ENCODE measurements at places on chromosomes 2 and 18.

GRCh38 chr2:17604050-17604449, 63.6 kb downstream of the VSNL1 start:
- DNase-seq = no peak

DNA sequence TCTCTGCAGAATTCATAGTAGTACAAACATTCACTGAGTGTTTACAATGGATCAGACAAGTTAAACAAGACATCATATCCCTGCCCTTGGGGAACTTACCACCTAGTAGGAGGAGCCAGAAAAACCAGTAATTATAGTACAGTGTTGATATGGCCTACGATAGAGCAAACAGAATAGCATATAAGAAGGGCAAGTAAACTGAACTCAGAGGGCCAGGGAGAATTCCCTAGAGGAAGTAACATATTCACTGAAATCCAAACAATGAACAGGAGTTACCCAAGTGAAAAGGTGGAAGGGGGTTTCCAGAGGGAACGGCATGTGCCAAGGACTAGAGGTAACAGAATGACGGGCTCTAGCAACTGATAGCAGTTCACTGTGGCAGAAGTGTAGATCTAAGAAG, 34.1 kb downstream of the NHEJ1 start:
- DNase-seq = no peak

- no peak for DNase-seq
These were observed 132.8 kb downstream of the TTC27 start for GRCh38 chr2:32760628-32761027.

- DNase-seq = no peak
These were observed 162.2 kb upstream of the TWIST2 start for GRCh38 chr2:238685713-238686112.

GRCh38 chr2:204496779-204497178, 48.5 kb upstream of the PARD3B start:
- no peak for DNase-seq

DNA sequence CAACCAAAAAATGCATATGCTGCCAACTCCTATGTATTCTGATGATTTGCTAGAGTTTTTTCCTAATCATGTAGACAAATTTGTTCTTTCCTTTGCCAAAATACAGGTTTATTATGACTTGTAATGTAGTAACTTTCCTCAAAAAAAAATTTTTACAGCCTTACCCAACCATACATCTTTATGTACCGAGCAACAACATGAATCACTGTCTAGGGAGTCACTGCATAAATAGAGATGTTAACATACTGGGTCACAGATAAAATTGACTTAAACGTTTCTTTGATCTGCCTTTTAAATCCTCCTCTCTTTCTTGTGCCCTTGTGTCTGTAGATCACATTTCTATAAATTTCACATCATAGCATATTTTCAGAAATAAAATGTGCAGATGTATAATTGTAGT, 143.6 kb downstream of the MBD2 start:
- no peak for DNase-seq

DNA sequence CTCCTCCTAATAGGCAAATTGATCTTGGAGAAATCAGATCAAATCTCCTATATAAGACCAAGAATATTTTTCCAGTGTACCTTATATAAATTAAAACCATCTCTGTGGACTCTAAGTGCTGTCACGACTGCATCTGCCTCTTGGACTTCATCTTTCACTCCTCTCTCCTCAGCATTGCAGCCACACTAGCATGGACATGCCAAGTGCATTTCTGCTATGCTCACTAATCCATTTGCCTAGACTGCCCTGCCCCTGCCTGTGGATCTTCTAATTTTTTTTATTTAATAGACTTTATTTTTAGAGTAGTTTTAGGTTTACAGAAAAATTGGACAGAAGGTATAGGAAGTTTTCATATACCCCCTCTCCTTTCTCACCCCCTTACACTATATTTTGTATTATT, 146.7 kb upstream of the VWC2L start:
- no peak for DNase-seq

- DNase-seq = no peak
These were observed 80.0 kb upstream of the TMEM200C start for GRCh38 chr18:5975111-5976002.

DNA sequence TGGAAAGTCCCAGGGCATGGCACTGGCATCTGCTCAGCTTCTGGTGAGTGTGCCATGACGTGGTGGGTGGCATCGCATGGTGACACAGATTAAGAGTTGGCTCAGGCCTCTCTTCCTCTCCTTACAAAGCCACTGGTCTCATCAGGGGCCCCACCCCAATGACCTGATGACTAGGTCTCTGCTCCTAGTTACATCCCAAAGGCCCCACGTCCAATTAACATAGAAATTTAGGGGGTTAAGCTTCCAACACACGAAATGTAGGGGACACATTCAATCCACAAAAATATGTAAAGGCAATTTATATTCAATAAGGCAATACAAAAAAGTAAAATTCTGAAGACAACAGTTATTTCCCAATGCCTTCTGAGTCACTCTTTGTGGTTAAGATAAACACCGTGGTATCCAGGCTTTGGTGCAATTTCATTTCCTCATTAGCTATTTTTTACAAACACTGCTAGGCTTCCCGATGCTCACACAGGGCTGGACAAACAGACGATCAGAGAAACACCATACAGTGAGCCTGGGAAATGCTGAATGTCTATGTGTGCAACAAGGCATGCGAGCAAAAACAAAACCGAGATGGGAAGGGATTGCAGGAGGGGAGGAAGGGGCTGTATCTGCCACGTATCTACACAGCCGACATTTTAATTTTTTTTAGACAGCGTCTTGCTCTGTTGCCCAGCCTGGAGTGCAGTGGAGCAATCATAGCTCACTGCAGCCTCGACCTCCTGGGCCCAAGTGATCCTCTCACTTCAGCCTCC, 67.2 kb downstream of the MBP start:
- no peak for DNase-seq

- peak; percentile 73 for DNase-seq
These were observed 882 bp downstream of the ZBTB14 start for GRCh38 chr18:5294457-5295230.

GRCh38 chr2:169363560-169364150, 1.3 kb upstream of the LRP2 start:
- peak; percentile 79 for DNase-seq

DNA sequence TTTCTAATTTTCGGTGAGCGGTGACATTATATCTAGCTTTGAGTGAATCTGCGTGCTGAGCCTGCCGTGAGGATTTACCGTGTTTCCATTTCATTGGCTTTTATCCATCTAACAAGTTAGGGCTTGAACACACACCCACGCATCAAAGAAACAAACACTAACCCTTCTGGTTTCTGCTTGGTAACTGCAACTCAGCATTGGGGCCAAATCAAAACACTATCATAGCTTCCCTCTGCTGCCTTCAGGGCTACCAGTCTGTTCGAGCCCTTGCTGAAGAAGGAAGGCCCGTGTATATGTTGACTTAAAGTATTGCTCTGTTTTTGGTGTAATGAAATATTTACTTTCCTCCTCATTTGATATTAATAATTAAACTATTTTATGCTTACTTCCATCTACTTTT, 227.2 kb downstream of the PHLPP1 start:
- no peak for DNase-seq

DNA sequence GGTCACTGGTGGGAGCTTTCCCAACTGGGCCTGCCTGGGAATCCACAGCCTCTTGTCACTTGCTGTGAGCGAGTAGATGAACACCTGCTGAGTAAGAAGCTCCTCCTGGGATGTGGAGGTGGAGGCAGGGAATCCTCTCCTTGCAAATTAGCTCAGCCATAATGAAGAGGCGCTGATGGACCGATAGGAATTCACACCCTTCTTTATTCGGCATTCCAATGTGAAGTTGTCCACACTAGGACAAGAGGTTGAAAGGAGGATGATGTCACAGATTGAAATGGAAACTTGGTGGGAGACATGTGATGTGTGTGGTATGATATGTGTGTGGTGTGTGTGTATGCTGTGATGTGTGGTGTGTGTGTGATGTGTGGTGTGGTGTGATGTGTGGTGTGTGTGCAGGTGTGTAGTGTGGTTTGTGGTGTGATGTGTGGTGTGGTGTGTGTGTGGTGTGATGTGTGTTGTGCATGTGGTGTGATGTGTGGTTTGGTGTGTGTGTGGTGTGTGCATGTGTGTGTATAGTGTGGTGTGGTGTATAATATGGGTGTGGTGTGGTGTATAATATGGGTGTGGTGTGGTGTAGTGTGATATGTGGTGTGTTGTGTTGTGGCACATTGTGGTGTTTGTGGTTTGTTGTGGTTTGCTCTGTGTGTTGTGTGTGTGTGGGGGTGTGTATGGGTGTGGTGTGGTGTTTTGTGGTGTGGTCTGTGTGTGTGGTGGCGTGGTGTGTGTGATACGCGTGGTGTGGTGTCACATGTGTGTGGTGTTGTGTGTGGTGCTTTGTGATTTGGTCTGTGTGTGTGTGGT, 216.4 kb downstream of the BCL2 start:
- no peak for DNase-seq

GRCh38 chr2:209525834-209526281, 102.0 kb downstream of the MAP2 start:
- DNase-seq = no peak

DNA sequence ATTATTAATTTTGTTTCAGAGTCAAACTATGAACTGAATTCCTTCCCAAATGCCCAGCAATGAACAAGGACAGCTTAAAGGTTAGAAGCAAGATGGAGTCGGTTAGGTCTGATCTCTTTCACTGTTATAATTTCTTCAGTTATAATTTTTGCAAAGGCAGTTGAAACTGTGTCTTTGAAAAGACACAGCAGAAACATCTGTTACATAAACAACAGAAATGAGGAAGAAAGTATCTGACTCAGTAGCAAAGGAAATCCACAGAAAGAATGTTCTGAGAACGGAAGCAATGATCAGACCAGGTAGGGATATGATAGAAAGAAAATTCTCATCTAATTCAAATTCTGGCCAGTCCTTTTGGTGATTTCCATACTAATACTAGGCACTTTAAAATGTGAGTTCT, 5.2 kb upstream of the RMC1 start:
- no peak for DNase-seq

Measured in ecto neural progenitor cell (in vitro differentiated cells).